ENCODE measurements at places on chromosomes 1 and 21. TPM values are rescaled to one million over a fixed set of nuclear protein-coding genes. Genes with fewer than 3 reads are reported as not detected.

The ZNF648 gene
- 0.10 TPM for polyA plus RNA-seq

The ZBTB8B gene
- 1.8 TPM for polyA plus RNA-seq

The LMX1A gene
- not detected for polyA plus RNA-seq

The SMPDL3B gene
- 13.6 TPM for polyA plus RNA-seq

The DMBX1 gene
- polyA plus RNA-seq = not detected

The PCP4 gene
- polyA plus RNA-seq = 3.3 TPM

The DHDDS gene
- 36.6 TPM for polyA plus RNA-seq

The SLAMF9 gene
- not detected for polyA plus RNA-seq

The SH3BGR gene
- 3.9 TPM for polyA plus RNA-seq

The MAN1C1 gene
- polyA plus RNA-seq = 19.0 TPM

The S100A3 gene
- polyA plus RNA-seq = not detected

The NBPF6 gene
- polyA plus RNA-seq = not detected

The C1orf226 gene
- 4.4 TPM for polyA plus RNA-seq

The INTS7 gene
- 19.1 TPM for polyA plus RNA-seq

The NFIA gene
- polyA plus RNA-seq = 30.4 TPM

The LCE2D gene
- not detected for polyA plus RNA-seq

The KRTAP19-5 gene
- polyA plus RNA-seq = not detected

The AZIN2 gene
- polyA plus RNA-seq = 8.7 TPM

The REN gene
- not detected for polyA plus RNA-seq

The TMEM79 gene
- polyA plus RNA-seq = 9.1 TPM

The XCL2 gene
- polyA plus RNA-seq = 0.39 TPM

The TSPEAR gene
- 4.7 TPM for polyA plus RNA-seq

The LPAR3 gene
- 3.7 TPM for polyA plus RNA-seq

The FAM131C gene
- polyA plus RNA-seq = not detected

The CLEC20A gene
- not detected for polyA plus RNA-seq

The HORMAD1 gene
- 0.17 TPM for polyA plus RNA-seq

The KIF17 gene
- polyA plus RNA-seq = 7.3 TPM

The AKR7A3 gene
- polyA plus RNA-seq = 2.0 TPM

The RAD54L gene
- 14.6 TPM for polyA plus RNA-seq

The PADI1 gene
- not detected for polyA plus RNA-seq

The BGLAP gene
- 5.8 TPM for polyA plus RNA-seq

The FAM110D gene
- polyA plus RNA-seq = 1.0 TPM

The BEND5 gene
- 41.2 TPM for polyA plus RNA-seq

The YTHDF2 gene
- polyA plus RNA-seq = 77.7 TPM

The NTMT2 gene
- polyA plus RNA-seq = not detected

The LAMC1 gene
- polyA plus RNA-seq = 342 TPM

The SAMSN1 gene
- polyA plus RNA-seq = 1.4 TPM
